Brain pericyte (primary cell): ENCODE measurements at places on chromosomes 16 and 17.

GRCh38 chr17:8726941-8727555, 17.6 kb downstream of the CCDC42 start:
- DNase-seq, result no peak

DNA sequence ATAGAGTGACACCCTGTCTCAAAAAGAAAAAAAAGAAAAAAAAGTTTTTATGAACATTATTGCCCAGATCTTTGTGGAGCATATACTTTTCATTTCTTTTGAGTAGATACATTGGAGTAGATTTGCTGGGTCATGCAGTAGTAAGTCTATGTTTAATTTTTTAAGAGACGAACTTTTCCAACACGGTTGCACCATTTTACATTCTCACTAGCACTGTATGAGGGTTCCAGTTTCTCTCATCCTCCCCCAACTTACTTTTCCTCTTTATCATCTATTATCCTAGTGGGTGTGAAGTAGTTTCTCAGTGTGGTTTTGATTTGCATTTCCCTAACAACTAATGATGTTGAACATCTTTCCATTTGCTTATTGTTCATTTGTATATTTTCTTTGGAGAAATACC, 10.5 kb downstream of the RPS6KB1 start:
- no peak for DNase-seq

- DNase-seq, result no peak
Observed at GRCh38 chr16:77457046-77457445, 22.2 kb upstream of the ADAMTS18 start.

DNA sequence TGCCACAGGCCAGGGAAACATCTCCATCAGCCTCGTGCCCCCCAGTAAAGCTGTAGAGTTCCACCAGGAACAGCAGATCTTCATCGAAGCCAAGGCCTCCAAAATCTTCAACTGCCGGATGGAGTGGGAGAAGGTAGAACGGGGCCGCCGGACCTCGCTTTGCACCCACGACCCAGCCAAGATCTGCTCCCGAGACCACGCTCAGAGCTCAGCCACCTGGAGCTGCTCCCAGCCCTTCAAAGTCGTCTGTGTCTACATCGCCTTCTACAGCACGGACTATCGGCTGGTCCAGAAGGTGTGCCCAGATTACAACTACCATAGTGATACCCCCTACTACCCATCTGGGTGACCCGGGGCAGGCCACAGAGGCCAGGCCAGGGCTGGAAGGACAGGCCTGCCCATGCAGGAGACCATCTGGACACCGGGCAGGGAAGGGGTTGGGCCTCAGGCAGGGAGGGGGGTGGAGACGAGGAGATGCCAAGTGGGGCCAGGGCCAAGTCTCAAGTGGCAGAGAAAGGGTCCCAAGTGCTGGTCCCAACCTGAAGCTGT, 3.4 kb downstream of the NXPH3 start:
- DNase-seq, result no peak

DNA sequence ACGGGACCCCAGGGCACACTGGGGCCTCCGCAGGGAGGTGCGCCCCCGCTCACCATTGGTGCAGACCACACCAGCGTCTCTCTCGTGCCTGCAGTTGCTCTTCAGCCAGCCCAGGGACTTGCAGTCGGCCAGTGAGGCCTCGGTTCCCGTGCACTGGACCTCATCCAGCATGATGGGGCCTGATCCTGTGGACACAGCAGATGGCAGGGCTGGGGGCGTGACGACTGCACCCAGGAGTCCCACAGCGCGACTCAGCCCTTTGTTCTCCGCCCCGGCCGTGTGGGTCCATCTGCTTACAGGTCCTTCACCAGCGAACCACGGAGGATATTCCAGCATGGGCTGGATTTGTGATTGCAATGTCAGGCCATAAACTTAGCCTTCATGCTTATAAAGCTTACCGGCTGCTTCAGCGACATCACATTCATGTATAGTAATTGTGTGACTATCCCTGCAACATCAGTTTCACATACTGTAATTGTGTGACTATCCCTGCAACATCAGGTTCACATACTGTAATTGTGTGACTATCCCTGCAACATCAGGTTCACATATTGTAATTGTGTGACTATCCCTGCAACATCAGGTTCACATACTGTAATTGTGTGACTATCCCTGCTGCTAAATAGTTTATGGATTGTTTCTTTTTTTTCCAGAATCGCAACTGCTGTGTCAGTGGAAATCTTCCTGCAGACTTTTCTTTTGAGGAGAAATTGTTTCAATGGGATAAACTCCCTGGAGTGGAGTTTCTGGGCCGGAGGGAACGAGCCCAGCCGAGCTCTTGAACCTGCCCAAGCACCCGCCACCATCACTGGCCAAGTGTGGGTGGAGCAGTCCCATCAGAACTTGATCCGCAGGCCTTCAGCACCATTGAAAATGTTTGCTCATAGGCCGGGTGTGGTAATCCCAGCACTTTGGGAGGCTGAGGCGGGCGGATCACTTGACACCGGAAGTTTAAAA, 4.8 kb downstream of the LGALS3BP start:
- no peak for DNase-seq

DNA sequence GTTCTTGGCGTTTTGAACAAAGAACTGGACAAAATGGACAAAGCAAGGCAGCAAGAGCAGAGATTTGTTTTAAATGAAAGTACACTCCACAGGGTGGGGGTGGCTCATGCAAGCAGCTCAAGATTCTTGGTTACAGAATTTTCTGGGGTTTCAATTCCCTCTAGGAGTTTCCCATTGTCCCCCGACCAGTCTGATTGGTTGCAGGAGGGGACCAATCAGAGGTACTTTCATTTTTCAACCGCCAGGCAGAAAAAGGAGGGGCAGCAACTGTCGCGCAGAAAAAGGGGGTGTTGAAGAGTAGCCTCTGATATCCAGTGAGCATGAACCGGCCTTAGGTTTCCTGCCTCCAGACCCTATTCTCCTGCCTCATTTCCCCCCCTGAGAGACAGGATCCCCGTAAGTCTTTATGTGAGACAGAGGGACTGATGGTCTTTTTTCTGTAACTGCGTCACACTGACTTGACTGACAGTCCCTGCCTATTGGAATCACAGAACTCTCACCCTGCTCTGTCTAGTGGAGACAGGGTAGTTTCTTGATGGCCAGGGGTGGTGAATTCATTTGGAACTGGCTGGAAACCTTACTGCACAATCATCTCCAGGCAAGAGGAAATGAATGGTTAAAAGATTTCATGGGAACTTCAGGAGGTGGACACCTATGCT, 59.4 kb upstream of the ALOX12 start:
- no peak for DNase-seq

DNA sequence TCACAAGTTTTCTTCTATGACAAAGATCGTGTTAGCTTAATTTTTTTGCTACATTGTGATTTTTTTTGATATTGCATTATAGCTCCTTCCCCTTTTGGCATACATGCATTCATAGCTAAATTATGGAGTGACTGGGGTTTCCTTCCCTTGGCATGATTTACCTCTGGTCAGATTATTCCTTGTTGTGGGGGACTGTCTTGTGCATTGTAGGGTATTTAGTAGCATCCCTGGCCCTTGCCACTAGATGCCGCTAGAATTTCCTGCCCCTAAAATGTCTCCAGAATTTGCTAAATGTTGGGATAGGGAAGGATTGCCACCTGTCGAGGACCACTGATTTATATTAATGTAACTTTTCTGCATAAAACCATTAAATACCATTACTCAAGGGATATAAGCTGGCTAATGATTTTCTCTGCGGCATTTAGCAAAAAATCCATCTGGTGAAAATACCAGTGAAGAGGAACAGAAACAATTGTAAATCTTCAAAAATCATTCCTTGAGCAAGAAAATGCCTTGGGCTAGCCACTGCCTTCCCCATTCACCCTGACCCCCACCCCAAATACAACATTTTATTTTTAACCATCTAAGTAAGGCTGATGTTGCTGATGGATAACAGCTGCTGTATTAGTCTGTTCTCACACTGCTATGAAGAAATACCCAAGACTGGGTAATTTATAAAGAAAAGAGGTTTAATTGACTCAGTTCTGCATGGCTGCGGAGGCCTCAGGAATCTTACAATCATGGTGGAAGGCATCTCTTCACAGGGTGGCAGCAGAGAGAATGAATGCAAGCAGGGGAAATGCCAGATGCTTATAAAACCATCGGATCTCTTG, 195.2 kb downstream of the MAP2K6 start:
- no peak for DNase-seq

DNA sequence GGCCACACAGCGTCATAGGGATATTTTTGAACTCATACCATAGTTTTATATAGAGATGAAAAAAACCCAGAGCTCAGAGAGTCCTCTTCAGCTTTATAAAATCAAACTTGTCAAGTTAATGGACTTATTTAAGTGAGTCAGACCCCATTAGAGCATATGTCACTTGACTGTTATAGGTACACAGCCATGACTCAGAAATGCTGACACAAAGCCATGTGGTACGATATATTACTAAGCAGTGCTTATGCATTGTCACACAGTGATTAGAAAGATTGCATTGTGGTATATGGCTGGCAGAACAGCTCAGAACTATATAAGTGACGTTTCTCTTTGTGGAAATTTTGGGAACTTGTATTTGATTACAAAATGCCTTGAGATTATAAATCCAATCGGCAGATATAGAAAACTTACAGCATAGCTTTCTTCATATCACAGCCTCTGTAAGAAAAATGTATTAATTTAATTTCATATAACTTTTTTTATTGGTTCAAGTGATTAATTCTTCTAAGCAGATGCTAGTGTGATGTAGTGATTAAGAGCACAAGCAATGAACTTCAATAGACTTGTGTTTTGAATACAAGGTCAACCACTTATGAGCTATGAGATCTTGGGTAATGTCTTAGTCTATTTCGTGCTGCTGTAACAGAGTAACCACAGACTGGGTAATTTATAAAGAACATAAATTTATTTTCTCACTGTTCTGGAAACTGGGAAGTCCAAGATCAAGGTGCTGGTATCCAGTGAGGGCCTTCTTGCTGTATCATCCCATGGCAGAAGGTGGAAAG, 25.8 kb upstream of the GINS3 start:
- DNase-seq, result no peak

GRCh38 chr16:76653390-76654026, 376.3 kb downstream of the CNTNAP4 start:
- DNase-seq, result no peak

- no peak for DNase-seq
Observed at GRCh38 chr16:58451265-58451689, 48.7 kb upstream of the NDRG4 start.

DNA sequence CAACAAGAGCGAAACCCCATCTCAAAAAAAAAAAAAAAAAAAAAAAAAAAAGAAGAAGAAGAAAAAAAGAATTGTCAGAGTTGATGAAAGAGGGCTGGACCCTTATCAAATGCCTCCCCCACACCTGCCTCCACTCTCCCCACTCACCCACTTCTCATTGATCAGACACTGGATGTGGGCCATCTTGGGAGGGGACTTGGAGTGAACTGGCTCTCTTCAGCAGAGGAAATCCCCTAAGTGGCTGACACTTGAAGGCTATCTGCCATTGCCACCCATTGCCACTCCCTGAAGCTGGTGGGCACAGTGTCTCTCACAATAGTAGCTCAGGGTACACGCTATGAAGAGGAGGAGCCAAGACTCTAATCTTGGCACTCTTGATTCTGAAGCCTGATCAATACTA, 1.6 kb downstream of the ITGA2B start:
- no peak for DNase-seq

GRCh38 chr16:84840687-84841627, 21.2 kb downstream of the CRISPLD2 start:
- DNase-seq, result no peak

GRCh38 chr16:89216315-89217137, 977 bp upstream of the ZNF778 start:
- DNase-seq, result peak; percentile 31

- DNase-seq, result no peak
Observed at GRCh38 chr16:87961623-87962022, 10.4 kb downstream of the BANP start.

DNA sequence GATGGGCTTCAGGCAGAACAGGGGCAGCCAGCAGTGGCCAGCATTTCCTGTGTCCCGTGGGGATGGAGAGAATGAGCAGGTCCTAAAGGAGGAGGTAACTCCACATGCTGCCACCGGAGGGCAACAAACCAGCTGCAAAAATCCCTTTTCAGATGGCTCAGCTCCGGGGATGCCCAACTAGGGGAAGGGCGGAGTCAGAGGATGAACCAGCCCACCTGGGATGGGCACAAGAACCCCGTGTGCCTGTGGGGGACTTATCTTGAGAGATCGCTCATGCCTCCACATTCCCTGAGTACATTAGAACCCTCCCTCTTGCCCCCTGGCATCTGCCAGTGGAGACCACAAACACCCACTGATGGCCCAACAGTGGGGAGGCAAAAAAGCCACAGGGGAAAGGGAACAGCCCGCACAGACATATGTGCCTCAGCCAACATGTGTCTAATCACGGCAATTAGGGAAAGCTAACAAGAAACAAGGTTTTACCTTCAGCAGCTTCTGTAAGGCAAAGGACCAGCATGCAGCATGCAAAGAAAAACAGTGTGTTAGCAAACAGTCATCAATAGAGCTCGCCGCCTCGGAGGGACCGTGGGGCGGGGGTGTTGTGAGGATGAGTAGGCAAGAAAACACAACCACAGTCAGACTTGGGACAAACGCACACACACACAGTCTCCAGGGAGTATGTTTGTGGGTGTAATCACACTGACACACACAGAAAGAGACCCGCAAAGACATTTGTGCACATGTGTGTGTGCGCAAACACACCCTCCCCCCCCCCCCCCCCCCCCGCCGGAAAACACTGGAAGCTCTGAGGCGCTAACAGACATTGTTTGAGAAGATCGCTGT, 64.0 kb downstream of the MYO18A start:
- DNase-seq, result no peak

GRCh38 chr17:6675201-6675825, 23.8 kb downstream of the C17orf100 start:
- DNase-seq, result no peak

DNA sequence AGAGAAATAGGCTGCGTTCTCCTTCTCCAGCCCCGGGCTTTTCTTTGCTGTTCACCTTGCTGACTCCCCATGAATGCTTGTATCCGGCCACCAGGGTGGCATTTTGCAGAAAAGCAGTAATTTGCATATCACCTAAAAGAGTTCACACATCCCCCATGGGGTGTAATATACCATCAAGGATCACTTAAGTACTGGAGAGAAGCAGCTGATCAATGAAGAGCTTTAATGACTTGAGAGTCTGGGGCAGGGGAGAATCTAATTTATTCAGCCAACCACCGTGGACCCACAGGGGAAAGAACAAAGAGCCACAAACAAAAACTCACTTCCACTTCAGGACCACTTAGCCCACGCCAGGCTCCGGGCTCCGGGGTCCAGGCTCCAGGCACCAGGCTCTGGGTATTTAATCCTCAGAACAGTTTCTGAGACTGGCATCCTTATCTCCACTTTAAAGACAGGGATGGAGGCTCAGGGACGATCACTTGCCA, 33.9 kb upstream of the SEC14L1 start:
- no peak for DNase-seq

- no peak for DNase-seq
Observed at GRCh38 chr17:66602659-66603384, 232.1 kb upstream of the CACNG5 start.

GRCh38 chr16:84065536-84066132, 23.0 kb upstream of the SLC38A8 start:
- DNase-seq, result no peak

- DNase-seq, result no peak
Observed at GRCh38 chr17:62666061-62666800, 38.8 kb downstream of the MRC2 start.
